ENCODE measurements at places on chromosomes 13 and 19.

- peak; percentile 85 for DNase-seq
Observed at GRCh38 chr19:49929611-49930482, 543 bp upstream of the NUP62 start.

DNA sequence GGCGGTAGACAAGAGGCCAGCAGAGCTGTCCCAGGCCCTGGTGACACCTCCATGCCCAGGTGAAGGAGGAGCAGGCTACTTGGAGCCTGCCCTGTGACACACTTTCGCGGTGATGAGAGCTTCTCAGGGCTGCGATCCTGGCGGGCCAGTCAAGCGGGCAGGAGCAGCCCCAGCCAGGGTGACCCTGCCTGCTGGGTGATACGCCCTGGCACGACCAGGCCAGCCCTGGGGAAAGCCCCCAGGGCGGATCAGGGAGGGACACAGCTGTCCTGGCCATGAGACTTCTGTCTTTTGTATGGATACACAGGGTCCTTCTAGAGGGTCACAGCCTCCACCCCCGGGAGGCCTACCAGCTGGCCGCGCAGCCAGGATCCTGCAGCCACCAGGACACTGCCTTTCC, 13.1 kb downstream of the DNM2 start:
- no peak for DNase-seq

DNA sequence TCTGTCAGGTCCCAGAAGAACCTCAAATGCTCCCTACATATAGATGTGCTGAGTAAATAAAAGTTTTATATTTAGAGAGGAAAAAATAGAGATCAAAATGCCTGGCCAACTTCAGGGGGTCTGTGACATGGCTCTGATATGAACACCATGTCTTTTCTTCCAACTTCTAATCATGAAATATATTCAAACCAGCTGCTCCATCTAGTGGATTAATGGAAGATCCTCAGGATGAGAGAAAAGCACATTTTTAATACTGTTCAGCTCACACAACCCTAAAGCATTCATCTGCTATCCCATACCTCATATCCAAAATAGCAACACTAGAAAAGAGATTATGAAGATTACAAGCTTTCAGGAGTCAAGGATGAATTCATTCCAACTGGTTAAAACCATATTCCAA, 56.0 kb upstream of the DOCK9 start:
- no peak for DNase-seq

DNA sequence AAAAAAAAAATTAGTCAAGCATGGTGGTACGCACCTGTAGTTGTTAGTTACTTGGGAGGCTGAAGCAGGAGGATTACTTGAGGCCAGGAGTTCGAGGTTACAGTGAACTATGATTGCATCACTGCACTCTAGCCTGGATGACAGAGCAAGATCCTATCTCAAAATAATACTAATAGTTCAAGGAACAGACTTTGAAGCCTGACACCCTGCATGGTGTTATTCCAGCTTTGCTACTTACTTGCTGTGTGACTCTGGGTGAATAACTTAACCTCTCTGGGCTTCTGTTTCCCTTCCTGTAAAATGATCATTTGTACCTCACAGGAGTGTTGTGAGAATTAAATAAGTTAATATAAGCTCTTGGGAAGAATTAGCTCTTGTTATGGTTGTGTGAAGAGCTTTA, 3.5 kb upstream of the FOSB start:
- no peak for DNase-seq

DNA sequence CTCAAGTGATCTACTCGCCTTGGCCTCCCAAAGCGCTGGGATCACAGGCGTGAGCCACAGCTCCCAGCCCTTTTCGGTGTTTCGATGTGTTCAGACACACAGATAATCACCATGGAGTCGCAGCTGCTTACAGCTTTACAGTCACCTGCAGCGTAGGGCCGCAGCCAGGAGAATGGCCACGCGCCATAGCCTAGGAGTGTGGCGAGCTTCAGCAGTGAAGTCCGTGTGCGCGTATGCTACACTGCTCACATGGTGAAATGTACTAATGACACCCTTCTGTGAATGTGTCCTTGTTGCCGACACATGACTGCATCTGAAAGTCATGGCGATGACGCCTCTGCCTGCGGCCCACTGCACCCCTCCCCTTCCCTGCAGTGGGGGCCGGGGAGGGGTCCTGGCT, 23.6 kb downstream of the AP3D1 start:
- no peak for DNase-seq

DNA sequence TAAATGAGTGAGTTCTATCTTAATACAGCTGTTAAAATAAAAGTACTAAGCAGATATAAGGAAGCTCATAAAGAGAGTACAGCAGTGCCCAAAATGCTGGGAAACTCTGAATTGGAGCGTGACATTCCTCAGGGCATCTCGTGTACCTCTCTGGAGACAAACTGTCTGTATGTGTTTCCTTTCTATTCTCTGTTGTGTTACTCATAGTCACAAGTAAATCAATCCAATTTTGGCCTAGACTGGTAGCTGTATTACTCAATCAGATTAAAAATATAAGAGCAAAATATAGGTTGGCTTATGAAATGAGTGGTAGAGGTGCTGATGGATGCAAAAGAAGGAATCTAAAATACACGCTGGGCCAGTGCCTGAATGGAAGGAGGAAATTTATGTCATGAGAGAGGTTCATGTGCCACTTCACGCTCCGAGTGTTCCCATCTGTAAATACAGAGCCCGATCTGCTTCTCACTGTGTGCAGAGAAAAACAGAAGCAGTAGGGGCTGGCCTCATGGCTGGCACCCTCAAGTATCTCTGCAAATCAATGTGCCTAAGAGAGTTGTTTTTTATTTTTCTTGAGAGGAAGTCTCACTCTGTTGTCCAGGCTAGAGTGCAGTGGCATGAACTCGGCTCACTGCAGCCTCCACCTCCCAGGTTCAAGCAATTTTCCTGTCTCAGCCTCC, 58.7 kb upstream of the RGCC start:
- DNase-seq: no peak

DNA sequence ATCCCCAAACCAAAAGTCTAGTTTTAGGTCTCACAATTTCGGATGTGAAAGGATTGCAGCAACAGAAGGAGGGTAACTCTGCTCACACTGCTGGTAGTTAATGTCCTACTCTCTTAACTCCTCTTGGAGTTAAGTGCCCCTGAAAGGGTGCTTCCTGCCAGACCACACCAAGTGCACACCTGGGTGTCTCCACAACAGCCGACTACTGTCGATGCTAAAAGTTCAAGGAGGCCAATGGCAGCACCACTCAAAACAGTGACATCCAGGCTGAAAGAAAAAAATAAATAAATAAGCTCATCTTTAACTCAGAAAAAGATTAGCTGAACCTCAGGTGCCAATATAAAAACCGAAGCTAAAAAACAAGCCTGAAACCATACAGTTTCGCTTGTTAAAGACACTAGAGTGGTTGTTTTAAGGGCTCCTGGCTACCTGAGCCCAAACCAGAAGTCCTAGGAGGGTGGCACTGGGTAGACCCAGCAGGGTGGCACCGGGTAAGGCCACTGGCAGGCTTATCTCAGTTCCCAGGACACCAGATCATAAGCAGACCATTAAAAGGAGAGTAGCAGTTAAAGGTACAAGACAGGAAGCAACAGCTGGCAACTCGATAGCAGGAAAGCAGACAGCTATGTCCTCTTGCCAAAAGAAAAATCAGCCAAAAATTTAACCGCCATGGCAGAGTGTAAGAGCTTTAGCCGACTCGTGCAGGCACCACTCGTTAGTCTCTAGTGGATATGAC, 39.3 kb downstream of the BRD4 start:
- no peak for DNase-seq

DNA sequence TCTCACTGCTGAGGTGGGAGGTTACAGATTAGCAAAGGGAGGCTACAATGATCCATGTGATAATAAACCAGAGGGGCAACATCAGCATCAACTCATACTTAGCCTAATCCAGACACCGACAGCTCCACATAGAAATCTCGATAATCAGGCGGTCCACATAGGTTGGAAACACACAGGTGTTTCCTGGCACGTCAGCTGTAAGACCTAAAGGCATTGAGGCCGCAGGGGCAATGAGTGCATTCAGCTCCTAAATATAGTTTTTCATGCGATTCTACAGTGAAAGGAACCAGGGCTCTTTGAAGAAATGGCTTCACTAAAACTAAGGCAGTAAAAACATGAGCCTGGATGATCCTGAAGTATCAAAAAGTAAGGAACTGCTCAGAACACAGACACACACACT, 19.3 kb downstream of the PLPP2 start:
- no peak for DNase-seq

DNA sequence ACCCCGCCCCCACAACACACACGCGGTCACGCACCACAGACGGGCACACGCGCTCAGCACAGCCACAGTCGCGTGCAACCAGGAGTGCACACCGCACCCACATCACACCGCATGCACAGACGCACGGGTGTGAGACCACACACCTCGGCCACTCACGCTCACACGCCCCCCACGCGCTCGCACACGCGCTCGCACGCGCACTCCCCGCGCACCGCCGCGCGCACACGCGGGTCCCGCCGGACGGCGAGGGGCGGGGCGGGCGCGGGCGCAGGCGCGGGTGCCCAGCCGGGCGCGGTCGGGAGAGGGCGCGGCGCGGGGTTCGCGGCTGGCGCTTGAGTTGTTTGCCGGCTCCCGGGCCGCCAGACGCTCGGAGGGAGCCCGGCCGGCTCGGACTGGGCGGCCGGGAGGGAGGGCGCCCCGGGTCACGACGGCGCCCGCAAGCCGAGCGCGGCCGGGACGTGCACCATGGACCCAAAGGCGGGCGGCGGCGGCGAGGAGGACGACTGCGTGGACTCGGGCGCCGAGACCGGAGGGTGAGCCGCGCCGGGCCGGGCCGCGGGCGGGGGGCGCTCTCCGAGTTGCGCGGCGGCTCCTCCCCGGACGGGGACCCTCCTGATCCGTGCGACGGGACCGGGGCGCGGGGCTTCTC, at the start of gene FAM124A:
Gene FAM124A (plus strand): TSS at position 362 of the 649 bp plus-strand sequence. CDS start 104 bp downstream, at position 466.
- peak; percentile 51 for DNase-seq

- DNase-seq: no peak
Observed at GRCh38 chr13:40363653-40364052, 302.8 kb downstream of the FOXO1 start.

- DNase-seq: no peak
Observed at GRCh38 chr13:38703255-38703654, 16.4 kb downstream of the FREM2 start.

- no peak for DNase-seq
Observed at GRCh38 chr13:109684824-109685202, 101.6 kb downstream of the IRS2 start.

GRCh38 chr13:46745062-46745461, 51.9 kb downstream of the ESD start:
- no peak for DNase-seq

DNA sequence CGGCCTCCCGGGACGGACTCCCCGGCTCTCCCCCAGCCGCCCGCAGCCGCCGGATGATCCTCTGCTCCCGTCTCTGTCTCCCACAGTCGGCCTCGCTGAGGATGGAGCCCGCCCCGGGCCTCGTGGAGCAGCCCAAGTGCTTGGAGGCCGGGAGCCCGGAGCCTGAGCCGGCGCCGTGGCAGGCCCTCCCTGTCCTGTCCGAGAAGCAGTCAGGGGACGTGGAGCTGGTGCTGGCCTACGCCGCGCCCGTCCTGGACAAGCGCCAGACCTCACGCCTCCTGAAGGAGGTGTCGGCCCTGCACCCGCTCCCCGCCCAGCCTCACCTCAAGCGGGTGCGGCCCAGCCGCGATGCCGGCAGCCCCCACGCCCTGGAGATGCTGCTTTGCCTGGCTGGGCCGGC, 6.8 kb downstream of the ADAT3 start:
- DNase-seq: no peak

DNA sequence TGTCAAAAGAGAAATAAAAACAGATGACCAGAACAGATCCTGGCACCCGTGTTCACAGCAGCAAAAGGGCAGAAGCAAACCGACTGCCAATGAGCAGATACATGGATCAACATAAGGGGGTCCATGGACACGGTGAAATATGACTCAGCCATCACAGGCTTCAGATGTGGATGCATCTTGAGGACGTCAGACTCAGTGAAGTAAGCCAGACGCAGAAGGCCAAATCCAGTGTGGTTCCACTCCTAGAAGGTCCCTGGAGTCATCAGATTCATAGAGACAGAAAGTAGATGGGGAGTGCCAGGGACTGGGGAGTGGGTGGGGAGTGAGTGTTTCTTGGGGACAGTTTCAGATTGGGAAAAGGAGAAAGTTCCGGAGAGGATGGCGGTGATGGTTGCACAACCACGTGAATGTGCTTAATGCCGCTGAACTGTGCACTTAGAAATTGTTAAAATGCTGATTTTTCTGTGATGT, 28.8 kb upstream of the SEMA6B start:
- DNase-seq: no peak

DNA sequence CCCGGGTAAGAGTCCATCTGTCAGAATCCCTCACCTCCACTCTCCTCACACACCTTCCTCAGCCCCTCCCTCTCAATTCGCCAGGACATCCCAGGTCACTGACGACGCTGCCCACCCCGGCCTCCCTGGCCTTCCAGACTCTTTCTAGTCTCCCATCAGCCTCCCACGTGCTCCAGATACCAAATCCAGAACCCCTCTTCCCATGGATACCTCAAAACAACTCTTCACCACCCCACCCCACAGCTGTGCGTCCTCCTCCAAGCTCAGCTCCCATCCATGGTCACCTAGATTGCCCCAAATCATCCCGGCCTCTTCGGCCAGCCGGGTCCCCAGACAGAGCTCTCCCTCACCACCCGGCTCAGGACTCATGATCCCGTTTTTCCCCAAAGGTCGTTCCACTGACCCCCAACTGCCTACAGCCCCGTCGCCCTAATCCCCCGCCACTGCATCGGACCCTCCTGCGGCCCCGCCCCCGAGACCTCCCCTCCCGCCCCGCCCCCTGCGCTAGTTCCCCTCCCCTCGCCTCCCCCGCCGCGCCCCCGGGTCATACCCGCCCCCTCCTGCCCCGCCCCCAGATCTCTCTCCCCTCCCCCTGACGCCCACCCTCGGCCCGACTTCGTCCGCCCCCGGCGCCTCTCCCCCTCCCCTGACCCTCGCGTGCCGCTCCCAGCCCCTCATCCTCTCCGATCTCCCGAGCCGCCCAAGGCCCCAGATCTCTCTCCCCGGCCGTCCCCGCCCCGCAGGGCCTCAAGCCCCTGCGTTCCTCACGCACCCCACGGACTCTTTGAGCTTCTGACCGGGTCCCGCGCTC, 546 bp downstream of the UBXN6 start:
- peak; percentile 52 for DNase-seq

DNA sequence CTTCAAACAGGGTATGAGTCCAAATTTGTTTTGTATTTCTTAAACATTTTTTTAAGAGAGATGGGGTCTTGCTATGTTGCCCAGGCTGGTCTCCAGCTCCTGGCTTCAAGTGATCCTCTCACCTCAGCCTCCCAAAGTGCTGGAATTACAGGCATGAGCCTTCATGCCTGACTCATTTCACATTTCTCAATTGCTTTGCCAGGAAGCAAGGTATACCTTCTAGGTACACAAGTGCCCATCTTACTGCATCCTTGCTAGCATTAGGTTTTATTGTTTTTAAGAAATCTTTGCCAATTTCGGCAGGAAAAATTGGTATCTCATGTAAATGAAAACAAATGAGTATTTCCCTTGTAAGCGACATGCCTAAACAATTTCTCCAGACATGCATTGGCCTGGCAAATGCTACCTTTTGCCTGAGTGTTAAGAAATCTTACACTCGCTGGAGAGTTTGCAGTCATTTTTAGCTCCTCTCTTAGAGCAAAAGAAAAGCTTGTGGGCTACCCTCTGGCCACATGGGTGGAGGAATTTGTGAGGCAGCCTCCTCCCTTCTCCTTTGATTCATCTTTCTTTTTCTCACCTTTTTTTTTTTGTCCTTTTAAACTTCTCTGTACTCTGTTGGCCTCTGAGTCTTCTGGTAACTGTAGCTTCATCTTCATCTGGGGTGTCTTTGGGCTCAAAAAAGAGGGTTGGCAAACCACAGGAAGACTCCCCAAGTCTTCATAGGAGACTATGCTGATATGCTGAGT, 33.0 kb downstream of the ACTL9 start:
- DNase-seq: no peak
